ENCODE measurements at places on chromosomes 6 and 20.

- DNase-seq = no peak
These were observed 96.9 kb upstream of the BTBD3 start for GRCh38 chr20:11820838-11821237.

GRCh38 chr20:57141492-57141891 is 124.9 kb downstream of the BMP7 start:
- no peak for DNase-seq

DNA sequence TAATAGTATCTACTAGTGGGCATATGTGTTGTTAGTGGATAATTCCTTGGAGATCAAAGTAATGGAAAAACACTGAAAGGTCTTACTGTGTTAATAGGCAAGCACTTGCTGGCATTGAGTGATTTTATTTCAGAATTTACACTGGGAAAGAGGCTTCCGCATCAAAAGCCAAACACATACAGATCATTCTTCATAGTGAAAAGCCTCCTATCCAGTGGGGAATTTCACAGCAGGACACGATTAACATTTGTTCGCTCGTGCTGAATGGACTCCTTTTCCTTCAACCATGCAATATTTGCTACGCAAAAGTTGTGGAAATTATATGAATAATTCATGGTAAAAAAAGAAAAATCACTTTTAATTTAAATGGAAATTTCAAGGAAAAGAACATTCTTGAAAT is 26.4 kb downstream of the GABRR1 start:
- DNase-seq = no peak

DNA sequence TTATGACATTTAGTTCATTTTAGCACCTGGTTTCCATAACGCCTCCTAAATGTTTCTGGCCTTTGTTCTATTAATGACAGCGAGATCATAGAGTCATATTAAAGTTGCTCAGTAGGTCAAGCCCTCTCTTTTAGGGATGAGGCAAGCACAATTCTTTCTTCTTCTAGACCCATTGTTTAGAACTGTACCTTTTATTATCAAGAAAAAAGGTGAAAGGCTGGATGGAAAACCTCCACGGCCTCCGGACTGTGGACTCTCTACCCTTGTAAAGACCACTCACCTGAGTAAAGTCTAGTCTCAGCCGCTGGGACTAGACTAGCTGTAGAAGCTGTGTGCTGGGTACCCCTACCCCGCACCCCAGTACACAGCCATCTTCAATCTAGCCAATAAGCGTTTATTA is 6.0 kb upstream of the AFDN start:
- DNase-seq = no peak

DNA sequence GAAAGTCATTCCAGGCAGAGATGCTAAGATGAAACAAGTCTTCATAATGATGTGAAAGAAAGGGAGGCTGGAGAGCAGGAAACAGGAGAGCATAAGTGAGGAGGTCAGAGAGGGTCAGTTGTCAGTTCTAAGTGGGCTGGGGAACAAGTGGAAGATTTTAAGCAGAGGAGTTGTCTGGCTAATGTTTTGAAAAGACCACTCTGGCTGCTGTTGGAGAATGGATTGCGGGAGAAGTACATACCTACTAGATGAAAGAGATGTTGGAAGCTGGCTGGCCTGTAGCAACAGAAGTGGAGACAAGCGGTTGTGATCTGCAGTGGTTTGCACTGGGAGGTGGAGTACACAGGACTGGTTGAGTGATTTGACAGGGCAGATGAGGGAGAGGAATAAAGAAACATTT is 10.1 kb downstream of the SLC35F1 start:
- DNase-seq = no peak

GRCh38 chr6:53944543-53944942 is 149.7 kb downstream of the LRRC1 start:
- no peak for DNase-seq

- no peak for DNase-seq
These were observed 20.6 kb upstream of the BHLHE23 start for GRCh38 chr20:63027221-63027921.

DNA sequence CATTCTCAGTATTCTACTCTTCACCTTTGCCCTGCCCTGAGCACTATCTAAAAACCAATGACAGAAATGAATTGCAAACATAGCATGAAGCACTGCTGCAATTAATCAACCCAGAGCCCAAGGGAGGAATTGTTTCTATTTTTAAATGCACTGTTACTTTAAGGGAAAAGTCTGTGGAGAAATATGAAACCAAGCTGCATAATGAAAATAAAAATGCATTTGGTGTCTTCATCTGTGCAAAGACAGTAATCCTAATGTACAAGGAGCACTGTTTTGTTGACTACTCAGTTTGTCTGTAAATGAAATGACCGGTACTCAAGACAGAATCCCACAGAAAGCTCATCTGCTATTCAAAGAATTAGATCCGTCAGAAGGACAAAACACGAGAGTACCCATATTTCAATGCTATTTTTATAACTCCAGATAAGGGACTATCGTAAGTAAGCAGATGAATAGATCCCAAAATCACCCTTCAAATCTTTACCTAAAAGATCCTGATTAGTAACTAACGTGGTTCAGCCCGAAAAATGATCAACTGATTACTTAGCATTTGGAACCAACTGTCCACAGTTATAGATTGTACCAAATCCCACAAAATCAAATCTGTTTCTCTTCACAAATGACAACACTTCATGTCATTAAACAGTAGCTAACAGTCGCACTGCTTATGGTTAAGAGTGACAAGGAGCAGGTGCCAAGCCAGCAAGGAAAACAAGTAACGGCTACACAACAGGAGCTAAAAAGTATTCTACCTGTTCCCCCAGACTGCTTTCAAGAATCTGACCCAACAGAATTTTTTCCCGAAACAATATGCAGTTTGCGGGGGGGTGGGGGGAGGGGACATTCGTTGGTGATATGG is 2.4 kb downstream of the KIF13A start:
- no peak for DNase-seq

- DNase-seq = no peak
These were observed 97.6 kb downstream of the ELOVL5 start for GRCh38 chr6:53251033-53251672.

DNA sequence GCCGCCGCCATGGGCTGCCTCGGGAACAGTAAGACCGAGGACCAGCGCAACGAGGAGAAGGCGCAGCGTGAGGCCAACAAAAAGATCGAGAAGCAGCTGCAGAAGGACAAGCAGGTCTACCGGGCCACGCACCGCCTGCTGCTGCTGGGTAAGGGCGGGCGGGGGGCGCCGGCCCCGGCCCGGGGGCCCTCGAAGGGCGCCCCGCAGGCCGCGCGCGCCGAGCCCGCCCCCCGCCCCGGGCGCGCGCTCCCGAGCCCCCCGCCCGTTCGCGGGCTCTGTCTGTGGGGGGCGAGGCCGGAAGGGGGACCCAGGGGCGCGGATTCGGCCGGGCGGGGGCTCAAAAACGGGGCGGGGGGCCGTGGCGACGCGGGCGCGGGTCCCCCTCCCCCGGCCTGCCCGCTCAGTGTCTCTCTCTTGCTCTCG is 39.2 kb downstream of the GNAS start:
- DNase-seq = peak; percentile 47

DNA sequence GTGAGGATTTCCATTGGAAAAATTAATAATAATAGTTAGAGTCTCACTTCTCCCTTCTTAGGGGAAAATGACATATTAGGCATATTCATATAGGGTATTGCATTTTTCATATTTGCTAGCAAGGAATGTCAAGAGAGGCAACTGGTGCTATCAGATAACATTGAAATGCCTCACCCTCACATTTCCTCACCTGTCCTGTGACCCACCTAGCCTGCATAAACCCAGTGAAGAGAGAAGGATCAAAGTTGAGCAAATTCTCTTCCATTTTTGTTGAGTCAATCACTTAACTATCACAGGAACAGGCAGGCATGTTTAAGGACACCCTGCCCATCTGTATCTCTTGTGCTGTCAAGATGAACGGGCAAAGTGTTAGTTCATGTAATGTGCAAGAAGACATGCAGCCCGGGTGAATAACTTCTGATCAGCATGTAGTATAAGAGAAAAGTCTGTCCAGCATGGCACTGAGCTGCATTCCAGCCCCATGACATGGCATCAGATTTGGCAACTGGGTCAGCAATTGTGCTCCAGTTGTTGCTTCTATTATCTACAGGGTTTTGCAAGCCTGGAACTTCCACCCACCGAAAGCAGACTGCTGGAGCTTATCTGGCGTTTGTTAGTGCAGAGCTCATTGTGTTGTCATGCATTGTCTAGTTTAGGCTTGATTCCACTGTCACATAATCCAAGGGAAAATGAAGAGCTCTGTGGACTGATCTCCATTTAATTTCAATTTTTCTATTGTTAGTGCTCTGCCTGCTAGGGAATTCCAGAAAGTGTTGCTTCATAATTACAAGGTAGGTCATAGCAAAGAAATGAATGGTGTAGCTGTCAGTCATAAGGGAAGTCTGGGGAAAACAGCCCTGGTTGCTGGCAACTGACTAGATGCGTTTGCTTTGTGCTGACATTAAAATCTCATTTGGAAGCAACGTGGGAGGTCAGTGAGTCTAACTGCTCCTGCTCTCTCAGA is 138.4 kb upstream of the TNFAIP3 start:
- no peak for DNase-seq

GRCh38 chr6:36120539-36120938 is 9.8 kb upstream of the MAPK13 start:
- DNase-seq = no peak

GRCh38 chr6:17015144-17015543 is 86.7 kb upstream of the STMND1 start:
- DNase-seq = no peak

- no peak for DNase-seq
These were observed 66.4 kb downstream of the LY86 start for GRCh38 chr6:6654599-6655575.

DNA sequence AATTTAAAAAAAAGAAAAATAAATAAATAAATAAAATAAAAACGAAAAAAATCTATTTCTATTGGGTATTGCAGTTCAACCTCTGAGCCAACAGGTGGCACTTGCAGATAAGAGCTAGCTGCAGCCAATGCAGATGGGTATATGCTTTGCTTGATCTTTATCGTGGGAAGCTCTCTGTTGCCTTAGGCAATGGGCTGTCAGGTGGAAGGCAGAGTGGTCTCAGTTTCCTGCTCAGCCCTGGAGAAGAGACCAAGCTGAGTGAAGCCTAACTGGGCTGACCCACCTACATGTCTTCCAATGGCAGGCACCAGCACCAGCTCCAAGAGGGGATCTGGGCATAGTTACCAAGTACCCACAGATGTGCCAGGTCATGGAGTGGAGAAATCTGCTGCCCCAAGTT is 95.0 kb downstream of the AK9 start:
- peak; percentile 40 for DNase-seq

DNA sequence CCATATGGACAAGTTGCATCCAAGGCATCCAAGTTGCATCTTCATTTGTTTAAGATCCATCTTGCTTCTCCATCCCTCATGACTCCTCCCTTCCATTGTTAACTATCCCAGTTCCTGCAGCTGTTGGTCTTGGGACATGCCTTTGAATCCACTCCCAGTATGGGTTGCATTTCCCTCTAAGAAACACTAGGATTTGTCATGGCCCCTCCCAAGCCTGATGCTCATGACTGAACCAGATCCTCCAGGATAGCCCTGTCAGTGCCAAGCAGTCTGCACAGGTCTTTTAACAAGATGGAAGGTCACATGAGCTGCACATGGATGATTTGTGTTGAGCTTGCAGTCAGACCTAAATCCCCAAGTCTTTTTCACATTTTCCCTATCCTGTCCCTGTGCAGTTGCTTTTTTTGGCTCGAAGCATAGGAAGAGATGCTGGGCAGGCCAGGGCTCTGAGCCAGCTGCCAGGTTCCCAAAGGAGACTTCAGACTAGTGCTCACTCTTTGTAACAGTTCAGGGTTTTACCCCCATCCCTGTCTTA is 4.2 kb downstream of the PPP2R5D start:
- DNase-seq = no peak

- DNase-seq = no peak
These were observed 172.9 kb downstream of the MMS22L start for GRCh38 chr6:97110149-97110548.

DNA sequence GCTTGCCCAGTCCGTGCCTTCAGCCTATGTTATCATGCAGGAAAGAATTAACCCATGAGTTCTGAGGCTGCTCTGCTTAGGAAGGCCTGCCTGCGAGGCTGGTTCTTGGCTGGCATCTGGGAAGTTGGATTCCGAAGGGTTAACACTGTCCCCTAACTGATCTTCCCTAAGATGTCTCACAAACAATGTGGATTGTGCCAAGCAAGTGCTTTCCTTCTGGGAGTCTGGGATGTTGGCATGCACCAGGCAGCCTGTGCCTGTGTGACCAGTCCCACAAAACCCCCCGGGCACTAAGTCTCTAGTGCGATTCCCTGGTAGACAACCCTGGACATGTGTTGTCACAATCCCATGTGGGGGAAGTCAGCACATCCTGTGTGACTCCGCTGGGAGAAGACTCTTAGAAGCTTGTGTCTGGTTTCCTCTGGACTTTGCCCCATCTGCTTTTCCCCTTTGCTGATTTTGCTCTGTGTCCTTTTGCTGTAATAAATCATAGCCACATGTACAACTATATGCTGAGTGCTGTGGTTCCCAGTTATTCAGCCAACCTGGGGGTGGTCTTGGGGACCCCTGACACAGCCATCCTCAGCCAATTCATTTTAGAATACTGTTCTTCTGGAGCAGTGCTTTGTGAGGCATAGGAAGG is 83.8 kb downstream of the SLC22A23 start:
- DNase-seq = no peak

- no peak for DNase-seq
These were observed 35.5 kb downstream of the ASCC3 start for GRCh38 chr6:100845676-100846075.

DNA sequence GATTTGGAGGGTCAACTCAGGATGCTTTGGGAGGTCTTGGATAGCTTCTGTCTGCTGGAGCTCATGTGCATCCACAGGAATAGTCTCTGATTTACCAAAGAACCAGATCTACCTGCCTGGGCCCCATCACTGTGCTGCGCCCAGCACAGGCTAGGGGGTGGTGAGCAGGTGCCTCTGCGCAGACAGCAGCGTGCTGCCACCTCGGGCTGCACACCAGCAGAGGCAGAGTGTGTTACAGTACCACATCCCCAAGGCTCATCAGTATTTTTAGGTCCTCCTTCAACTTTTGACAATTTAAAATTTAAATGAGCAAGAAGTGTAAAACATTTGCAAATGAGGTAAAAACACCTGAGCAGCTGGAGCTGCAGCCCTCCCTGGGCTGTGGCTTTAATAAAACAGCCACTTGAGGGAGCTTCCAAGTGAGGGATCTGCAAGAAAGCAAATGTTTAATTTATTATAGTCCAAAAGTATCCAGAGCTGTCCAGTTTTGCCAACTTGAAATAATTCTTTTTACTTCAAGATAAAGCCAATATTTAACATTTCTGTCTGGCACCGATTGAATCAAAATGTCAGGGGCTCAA is 324.9 kb downstream of the ZFAND3 start:
- DNase-seq = no peak

DNA sequence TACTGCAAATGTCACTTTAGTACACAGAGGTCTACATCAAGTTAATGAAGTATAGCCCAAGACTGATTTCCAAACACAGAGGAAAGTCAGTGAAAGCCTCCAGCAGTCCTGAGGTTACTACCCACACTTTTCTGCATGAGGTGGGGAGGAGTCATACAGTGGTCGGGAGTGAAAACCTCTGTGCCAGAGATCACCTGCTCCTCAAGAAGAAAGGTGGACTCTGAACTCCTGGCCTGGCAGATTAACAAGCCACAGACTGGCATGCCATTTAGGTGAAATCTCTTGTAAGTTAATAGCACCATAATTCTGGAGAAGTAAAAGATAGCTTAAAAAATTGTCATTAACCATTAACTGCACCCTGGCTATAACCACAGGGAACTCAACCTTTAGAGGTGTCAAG is 125.0 kb upstream of the LAMP5 start:
- no peak for DNase-seq

GRCh38 chr20:19361790-19362189 is 149.3 kb downstream of the SLC24A3 start:
- no peak for DNase-seq
